ENCODE measurements at places on chromosomes 2 and 18.

GRCh38 chr2:226215902-226216503, 583.6 kb downstream of the IRS1 start:
- no peak overlapping the region for H3K27ac ChIP-seq
- DNase-seq: peak; percentile 64
- H3K36me3 ChIP-seq: no peaks in the 10 kb centered on the region
- H3K4me1 ChIP-seq: no peaks in the 10 kb centered on the region
- no peak overlapping the region for H3K4me3 ChIP-seq
- H3K27me3 ChIP-seq: peaks cover 4% of the 10 kb centered on the region

- H3K4me3 ChIP-seq: no peak overlapping the region
- H3K27me3 ChIP-seq: peaks cover 18% of the 10 kb centered on the region
- H3K27ac ChIP-seq: no peak overlapping the region
- no peaks in the 10 kb centered on the region for H3K36me3 ChIP-seq
These were observed 234.7 kb downstream of the TTC32 start for GRCh38 chr2:19667085-19667484.

DNA sequence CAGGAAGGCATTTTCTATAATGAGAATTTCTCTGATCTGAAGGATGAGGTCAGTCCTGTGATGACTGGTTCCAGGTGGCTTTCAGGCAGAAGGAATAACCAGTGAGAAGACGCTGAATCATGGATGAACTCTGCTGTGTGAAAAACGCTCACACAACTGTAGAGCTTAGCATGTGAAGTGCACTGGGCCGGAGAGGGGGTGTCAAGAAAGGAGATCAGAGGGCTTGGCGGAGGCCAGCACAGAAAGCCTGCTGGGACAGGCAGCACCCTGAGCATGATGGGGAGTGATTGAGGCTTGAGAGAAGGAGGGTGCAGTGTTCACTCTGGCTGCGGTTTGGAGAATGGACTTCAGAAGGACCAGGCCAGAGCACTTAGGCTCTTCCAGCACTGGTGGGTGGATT, 236.5 kb downstream of the TPGS2 start:
- H3K27me3 ChIP-seq: no peaks in the 10 kb centered on the region
- H3K36me3 ChIP-seq: no peaks in the 10 kb centered on the region
- no peak overlapping the region for H3K27ac ChIP-seq
- H3K4me3 ChIP-seq: no peak overlapping the region
- DNase-seq: no peak
- no peaks in the 10 kb centered on the region for H3K4me1 ChIP-seq

GRCh38 chr2:65557616-65558573, 125.5 kb upstream of the SPRED2 start:
- H3K27ac ChIP-seq: no peak overlapping the region
- H3K4me1 ChIP-seq: peaks cover 11% of the 10 kb centered on the region
- no peak for DNase-seq
- no peak overlapping the region for H3K4me3 ChIP-seq

DNA sequence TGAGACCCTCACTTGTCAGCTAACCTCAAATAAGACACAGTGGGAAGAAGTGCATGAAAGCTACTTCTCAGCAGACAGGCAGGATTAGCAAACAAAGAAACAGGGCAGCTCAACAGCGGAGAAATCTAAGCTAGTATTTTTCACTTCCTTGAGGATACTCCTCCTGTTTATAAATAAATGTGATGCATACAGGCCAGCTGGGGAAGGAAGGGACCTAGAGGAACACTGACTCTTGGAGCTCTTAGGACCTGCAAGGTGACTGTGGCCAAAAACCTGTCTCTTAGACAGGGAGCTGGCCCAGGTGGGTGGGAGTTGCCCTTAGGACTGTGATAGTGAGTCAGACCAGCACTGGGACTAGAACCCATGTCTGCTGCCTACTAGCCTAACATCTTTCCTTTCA, 4.8 kb downstream of the REEP1 start:
- H3K4me3 ChIP-seq: no peak overlapping the region
- H3K27me3 ChIP-seq: peaks cover 36% of the 10 kb centered on the region
- H3K4me1 ChIP-seq: peaks cover 9% of the 10 kb centered on the region
- DNase-seq: no peak
- H3K36me3 ChIP-seq: no peaks in the 10 kb centered on the region
- no peak overlapping the region for H3K27ac ChIP-seq

GRCh38 chr18:3219241-3219630, 532 bp downstream of the MYOM1 start:
- H3K36me3 ChIP-seq: no peaks in the 10 kb centered on the region
- H3K4me3 ChIP-seq: no peak overlapping the region
- no peaks in the 10 kb centered on the region for H3K27me3 ChIP-seq
- no peak for DNase-seq
- no peak overlapping the region for H3K27ac ChIP-seq

GRCh38 chr18:46190667-46191066, 86.5 kb downstream of the HAUS1 start:
- DNase-seq: no peak
- H3K4me1 ChIP-seq: peaks cover 17% of the 10 kb centered on the region
- H3K4me3 ChIP-seq: no peak overlapping the region
- no peaks in the 10 kb centered on the region for H3K27me3 ChIP-seq
- no peak overlapping the region for H3K27ac ChIP-seq
- peaks cover 15% of the 10 kb centered on the region for H3K36me3 ChIP-seq

- no peaks in the 10 kb centered on the region for H3K36me3 ChIP-seq
- DNase-seq: no peak
- no peaks in the 10 kb centered on the region for H3K4me1 ChIP-seq
- no peaks in the 10 kb centered on the region for H3K27me3 ChIP-seq
These were observed 58.5 kb downstream of the ADCY3 start for GRCh38 chr2:24861500-24861899.

- no peaks in the 10 kb centered on the region for H3K27me3 ChIP-seq
- no peak overlapping the region for H3K4me3 ChIP-seq
- no peaks in the 10 kb centered on the region for H3K4me1 ChIP-seq
- no peaks in the 10 kb centered on the region for H3K36me3 ChIP-seq
- DNase-seq: no peak
These were observed 66.0 kb downstream of the HPCAL1 start for GRCh38 chr2:10368491-10369231.

GRCh38 chr2:239579524-239580198, 178.8 kb upstream of the HDAC4 start:
- no peak overlapping the region for H3K4me3 ChIP-seq
- no peaks in the 10 kb centered on the region for H3K4me1 ChIP-seq
- H3K27me3 ChIP-seq: no peaks in the 10 kb centered on the region
- DNase-seq: no peak
- no peaks in the 10 kb centered on the region for H3K36me3 ChIP-seq

GRCh38 chr2:81895620-81896250, 1591.2 kb upstream of the LRRTM1 start:
- H3K4me1 ChIP-seq: no peaks in the 10 kb centered on the region
- no peak overlapping the region for H3K4me3 ChIP-seq

- no peak for DNase-seq
- no peak overlapping the region for H3K4me3 ChIP-seq
- H3K4me1 ChIP-seq: peaks cover 3% of the 10 kb centered on the region
- no peak overlapping the region for H3K27ac ChIP-seq
- H3K27me3 ChIP-seq: peaks cover 2% of the 10 kb centered on the region
- H3K36me3 ChIP-seq: peaks cover 10% of the 10 kb centered on the region
These were observed 12.1 kb downstream of the CCDC141 start for GRCh38 chr2:179037807-179038206.

DNA sequence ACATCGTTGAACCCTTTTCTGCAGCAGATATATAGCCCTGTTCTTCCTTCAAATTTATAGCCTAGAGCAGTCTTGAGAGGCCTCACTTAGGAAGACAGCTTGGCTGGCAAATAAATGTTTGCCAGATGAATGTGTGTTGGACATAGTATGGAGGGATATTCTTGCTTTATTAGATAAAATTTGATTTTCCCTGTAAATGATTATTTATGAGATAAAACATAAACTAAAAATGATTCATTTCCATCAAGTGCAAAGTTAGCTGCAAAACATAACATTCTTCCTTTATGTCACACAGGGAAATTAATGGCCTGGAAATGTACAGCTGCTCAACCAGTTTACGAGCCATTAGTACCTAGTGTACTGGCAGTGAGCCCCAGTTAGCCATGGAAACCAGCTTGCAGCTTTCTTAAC, 82.5 kb downstream of the LIMS1 start:
- no peaks in the 10 kb centered on the region for H3K27me3 ChIP-seq
- DNase-seq: no peak
- peaks cover 91% of the 10 kb centered on the region for H3K4me1 ChIP-seq
- H3K27ac ChIP-seq: peak overlapping the region; percentile 41

GRCh38 chr18:75162467-75162866, 46.5 kb downstream of the PTGR3 start:
- no peak overlapping the region for H3K4me3 ChIP-seq
- H3K4me1 ChIP-seq: peaks cover 5% of the 10 kb centered on the region
- H3K27ac ChIP-seq: no peak overlapping the region
- no peaks in the 10 kb centered on the region for H3K27me3 ChIP-seq
- H3K36me3 ChIP-seq: no peaks in the 10 kb centered on the region

DNA sequence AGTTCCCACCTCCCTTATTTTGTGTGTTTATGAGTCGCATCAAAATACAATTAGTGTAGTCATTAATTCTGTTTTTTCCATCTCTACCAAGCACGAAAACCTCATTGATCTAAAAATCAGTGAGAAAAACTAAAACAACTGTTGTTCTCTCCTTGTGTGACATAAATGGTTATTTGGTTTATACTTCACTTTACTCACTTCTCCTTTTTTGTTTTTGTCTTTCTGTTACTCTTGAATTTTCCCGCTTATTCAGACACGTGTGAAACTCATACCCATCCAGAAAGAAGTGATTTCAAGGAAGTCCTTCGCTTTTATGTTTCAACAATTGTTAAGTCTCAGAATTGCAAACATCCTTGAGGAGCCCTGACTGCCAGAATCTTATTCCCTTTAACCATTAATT, 121.6 kb downstream of the EML6 start:
- H3K36me3 ChIP-seq: no peaks in the 10 kb centered on the region
- no peak for DNase-seq
- H3K4me1 ChIP-seq: no peaks in the 10 kb centered on the region
- H3K4me3 ChIP-seq: no peak overlapping the region
- no peaks in the 10 kb centered on the region for H3K27me3 ChIP-seq

DNA sequence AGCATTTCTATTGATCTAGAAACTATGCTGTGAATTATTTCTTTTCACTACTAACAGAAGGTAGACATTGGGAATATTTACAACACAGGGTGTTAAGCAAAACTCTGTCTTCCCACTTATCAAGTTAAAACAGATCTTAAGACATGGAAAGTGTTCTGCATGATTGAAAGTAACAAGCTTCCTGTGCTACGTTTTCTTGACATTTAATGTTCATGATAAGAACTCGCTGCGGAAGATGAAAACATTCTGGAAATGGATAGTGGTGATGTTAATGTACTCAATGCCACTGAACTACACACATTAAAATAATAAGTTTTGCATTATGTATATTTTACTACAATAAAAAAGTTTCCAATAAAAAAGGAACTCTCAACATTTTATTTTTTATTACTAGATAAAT, 74.4 kb upstream of the SCN7A start:
- H3K36me3 ChIP-seq: no peaks in the 10 kb centered on the region
- no peak for DNase-seq
- H3K27ac ChIP-seq: no peak overlapping the region
- no peak overlapping the region for H3K4me3 ChIP-seq

Measured in activated CD4-positive, alpha-beta memory T cell treated with anti-CD3 and anti-CD28 coated beads, Interleukin-2, amount 10 ng/mL, durations not matched to agents 7 days and 5 days (primary cell).